ENCODE measurements at places on chromosomes 13 and 19. TPM values are rescaled to one million over a fixed set of nuclear protein-coding genes. Genes with fewer than 3 reads are reported as not detected.

- no peaks in the 10 kb centered on the region for H3K36me3 ChIP-seq
- no peaks in the 10 kb centered on the region for H3K4me1 ChIP-seq
- no peak overlapping the region for H3K4me3 ChIP-seq
- no peak for DNase-seq
- H3K27me3 ChIP-seq, result no peaks in the 10 kb centered on the region
- H3K27ac ChIP-seq, result no peak overlapping the region
These were observed 77.0 kb downstream of the LRRC63 start for GRCh38 chr13:46288570-46289259.

DNA sequence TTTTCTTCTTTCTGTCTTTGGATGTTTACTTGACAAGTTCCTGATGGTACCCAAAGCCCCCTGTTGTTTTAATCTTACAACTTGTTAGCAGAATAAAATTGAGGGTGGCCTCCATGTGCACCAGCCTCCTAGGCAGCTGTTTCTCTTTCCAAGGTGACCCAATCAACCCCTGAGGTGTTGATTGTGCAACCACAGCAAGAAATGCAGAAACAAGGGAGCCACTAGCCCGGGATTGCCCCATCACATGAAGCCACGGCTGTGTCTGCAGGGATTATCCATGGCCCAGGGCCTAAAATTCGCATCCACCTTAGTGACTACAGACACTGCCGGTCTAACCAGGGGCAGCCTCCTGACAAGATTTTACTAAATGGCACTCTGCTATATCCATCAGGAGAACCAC is 14.4 kb downstream of the CEACAM4 start:
- no peak for DNase-seq
- H3K4me1 ChIP-seq, result no peaks in the 10 kb centered on the region
- no peak overlapping the region for H3K4me3 ChIP-seq
- no peak overlapping the region for H3K27ac ChIP-seq
- H3K36me3 ChIP-seq, result no peaks in the 10 kb centered on the region

DNA sequence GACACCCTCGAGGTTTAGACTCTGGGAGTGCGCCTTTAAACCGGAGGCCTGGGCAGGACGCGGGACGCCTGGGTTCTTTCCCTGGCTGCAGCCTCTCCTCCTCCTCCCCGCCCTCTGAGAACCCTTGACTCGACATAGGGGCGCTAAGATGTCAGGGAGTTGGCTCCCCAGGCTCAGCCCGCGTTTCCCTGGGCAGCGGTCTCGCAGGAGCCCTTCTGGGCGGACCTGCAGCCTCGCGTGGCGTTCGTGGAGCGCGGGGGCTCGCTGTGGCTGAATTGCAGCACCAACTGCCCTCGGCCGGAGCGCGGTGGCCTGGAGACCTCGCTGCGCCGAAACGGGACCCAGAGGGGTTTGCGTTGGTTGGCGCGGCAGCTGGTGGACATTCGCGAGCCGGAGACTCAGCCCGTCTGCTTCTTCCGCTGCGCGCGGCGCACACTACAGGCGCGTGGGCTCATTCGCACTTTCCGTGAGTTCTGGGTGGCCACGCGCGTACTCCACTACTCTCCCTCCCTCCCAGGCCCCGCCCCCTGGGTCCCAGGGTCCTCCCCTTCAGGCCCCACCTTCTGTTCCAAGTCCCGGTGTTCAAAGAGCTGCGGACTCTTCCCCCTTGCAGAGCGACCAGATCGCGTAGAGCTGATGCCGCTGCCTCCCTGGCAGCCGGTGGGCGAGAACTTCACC is 1.3 kb downstream of the ICAM5 start:
- peak overlapping the region; percentile 56 for H3K4me3 ChIP-seq
- peaks cover 24% of the 10 kb centered on the region for H3K27me3 ChIP-seq
- H3K4me1 ChIP-seq, result peaks cover 88% of the 10 kb centered on the region
- DNase-seq, result peak; percentile 96
- no peak overlapping the region for H3K27ac ChIP-seq
- H3K36me3 ChIP-seq, result no peaks in the 10 kb centered on the region

GRCh38 chr13:48571126-48571913 is 38.4 kb upstream of the RCBTB2 start:
- H3K4me1 ChIP-seq, result peaks cover 69% of the 10 kb centered on the region
- H3K36me3 ChIP-seq, result no peaks in the 10 kb centered on the region
- DNase-seq, result no peak
- peak overlapping the region; percentile 20 for H3K4me3 ChIP-seq
- H3K27ac ChIP-seq, result peak overlapping the region; percentile 88

DNA sequence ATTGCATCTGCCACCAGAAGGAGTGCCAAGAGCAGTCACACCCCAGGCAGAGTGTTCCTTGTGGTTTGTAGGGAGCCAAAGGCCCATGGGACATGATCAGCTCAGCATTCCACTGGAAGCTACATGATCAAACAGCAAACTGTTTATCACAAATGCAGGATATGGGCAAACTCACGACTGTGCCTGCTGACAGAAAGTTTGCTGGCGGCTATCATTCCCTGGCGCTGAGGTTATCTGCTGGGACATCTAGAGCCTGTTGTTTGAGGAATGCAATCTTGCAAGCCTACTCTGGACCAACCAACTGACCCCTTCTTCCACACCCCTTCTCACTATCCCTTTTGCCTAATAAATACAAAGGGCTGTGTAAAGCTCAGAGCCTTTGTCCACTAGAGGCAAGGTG is 7.7 kb upstream of the ZNF613 start:
- no peaks in the 10 kb centered on the region for H3K4me1 ChIP-seq
- no peak overlapping the region for H3K27ac ChIP-seq
- no peak overlapping the region for H3K4me3 ChIP-seq
- no peak for DNase-seq
- no peaks in the 10 kb centered on the region for H3K27me3 ChIP-seq

GRCh38 chr13:24212254-24212653 is 51.7 kb downstream of the SPATA13 start:
- no peak overlapping the region for H3K4me3 ChIP-seq
- no peak for DNase-seq
- no peak overlapping the region for H3K27ac ChIP-seq
- H3K36me3 ChIP-seq, result no peaks in the 10 kb centered on the region

DNA sequence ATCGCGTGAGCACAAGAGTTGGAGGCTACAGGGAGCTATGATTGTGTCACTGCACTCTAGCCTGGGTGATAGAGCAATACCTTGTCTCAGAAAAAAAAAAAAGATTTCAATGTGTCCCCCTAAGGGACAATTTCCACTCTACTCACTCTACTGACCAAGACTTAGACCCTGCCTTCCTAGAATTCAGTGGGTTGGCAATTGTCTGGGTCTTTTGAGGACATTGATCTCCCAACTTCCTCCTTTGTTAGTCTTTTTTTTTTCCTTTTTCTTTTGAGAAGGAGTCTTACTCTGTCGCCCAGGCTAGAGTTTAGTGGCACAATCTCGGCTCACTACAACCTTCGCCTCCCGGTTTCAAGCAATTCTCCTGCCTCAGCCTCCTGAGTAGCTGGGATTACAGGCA is 2.2 kb downstream of the SPTBN4 start:
- no peak for DNase-seq
- H3K36me3 ChIP-seq, result no peaks in the 10 kb centered on the region
- peaks cover 26% of the 10 kb centered on the region for H3K4me1 ChIP-seq
- no peaks in the 10 kb centered on the region for H3K27me3 ChIP-seq
- H3K4me3 ChIP-seq, result no peak overlapping the region
- no peak overlapping the region for H3K27ac ChIP-seq

DNA sequence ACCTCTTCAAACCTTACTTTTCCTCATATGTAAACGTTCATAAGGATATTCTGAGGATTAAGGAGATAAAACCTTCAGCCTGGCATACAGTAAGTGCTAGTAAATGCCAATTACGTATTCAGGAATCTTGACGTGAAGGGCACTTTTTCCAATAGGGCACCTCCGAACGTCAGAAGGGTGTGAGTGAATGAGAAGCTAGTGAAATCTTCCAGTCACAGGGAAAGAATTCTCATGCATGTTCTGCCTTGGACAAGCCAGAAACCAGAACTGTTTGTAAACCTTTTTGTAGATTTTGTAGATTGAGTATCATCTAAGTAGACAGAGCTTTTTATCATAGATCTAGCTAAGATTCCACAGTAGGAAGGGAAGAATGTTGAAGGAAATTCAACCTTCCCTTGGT is 16.5 kb downstream of the DGKH start:
- no peaks in the 10 kb centered on the region for H3K27me3 ChIP-seq
- no peaks in the 10 kb centered on the region for H3K36me3 ChIP-seq
- H3K4me1 ChIP-seq, result no peaks in the 10 kb centered on the region
- H3K4me3 ChIP-seq, result no peak overlapping the region

GRCh38 chr19:1189419-1189818 is 15.4 kb upstream of the SBNO2 start:
- no peaks in the 10 kb centered on the region for H3K36me3 ChIP-seq
- H3K4me1 ChIP-seq, result peaks cover 5% of the 10 kb centered on the region
- H3K4me3 ChIP-seq, result no peak overlapping the region
- H3K27me3 ChIP-seq, result no peaks in the 10 kb centered on the region
- no peak for DNase-seq
- H3K27ac ChIP-seq, result no peak overlapping the region

- H3K27ac ChIP-seq, result no peak overlapping the region
- no peaks in the 10 kb centered on the region for H3K27me3 ChIP-seq
- H3K36me3 ChIP-seq, result no peaks in the 10 kb centered on the region
- H3K4me1 ChIP-seq, result peaks cover 13% of the 10 kb centered on the region
- DNase-seq, result no peak
- H3K4me3 ChIP-seq, result no peak overlapping the region
These were observed 240.2 kb upstream of the MAB21L1 start for GRCh38 chr13:35716729-35717128.

DNA sequence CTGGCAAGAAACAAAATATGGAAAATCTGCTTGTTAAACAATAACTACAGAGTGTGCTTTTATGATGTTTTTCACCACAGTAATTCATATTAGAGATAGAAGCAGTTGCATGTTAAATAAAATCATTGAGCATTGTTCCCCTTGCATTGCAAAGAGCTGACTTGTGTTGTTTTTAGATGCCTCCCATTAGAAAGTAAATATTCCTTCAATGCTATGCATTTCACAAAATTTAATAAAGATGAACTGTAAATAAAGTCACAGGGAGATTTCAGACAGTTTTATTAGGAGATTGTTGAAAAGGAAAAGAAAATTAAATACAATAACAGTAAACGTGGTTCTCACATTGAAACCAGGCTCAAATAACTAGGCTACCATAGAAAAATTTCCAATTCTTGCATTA is 429.3 kb downstream of the DACH1 start:
- H3K36me3 ChIP-seq, result no peaks in the 10 kb centered on the region
- H3K27me3 ChIP-seq, result no peaks in the 10 kb centered on the region
- no peak overlapping the region for H3K27ac ChIP-seq
- H3K4me1 ChIP-seq, result no peaks in the 10 kb centered on the region
- H3K4me3 ChIP-seq, result no peak overlapping the region

GRCh38 chr19:51691584-51692428 is 1.3 kb upstream of the SPACA6 start:
- peak; percentile 84 for DNase-seq
- H3K4me3 ChIP-seq, result peak overlapping the region; percentile 96
- H3K27ac ChIP-seq, result peak overlapping the region; percentile 97
- peaks cover 52% of the 10 kb centered on the region for H3K4me1 ChIP-seq
- no peaks in the 10 kb centered on the region for H3K36me3 ChIP-seq

- no peaks in the 10 kb centered on the region for H3K36me3 ChIP-seq
- peaks cover 15% of the 10 kb centered on the region for H3K4me1 ChIP-seq
These were observed 133.1 kb downstream of the TNFRSF19 start for GRCh38 chr13:23703246-23703860.

- H3K36me3 ChIP-seq, result no peaks in the 10 kb centered on the region
- H3K27ac ChIP-seq, result no peak overlapping the region
- DNase-seq, result no peak
- H3K4me1 ChIP-seq, result no peaks in the 10 kb centered on the region
- no peaks in the 10 kb centered on the region for H3K27me3 ChIP-seq
These were observed 84.6 kb upstream of the FREM2 start for GRCh38 chr13:38602266-38602665.

Gene ZNF681
- total RNA-seq, result 1.7 TPM

Gene RFPL4A
- total RNA-seq, result not detected

Gene ZSCAN5A
- total RNA-seq, result 2.7 TPM

Gene WDR88
- total RNA-seq, result not detected

Data from vagina (tissue), 2 donors.